ENCODE measurements at places on chromosomes 13 and 19.
A peak's percentile ranks its signal among the peaks of the same experiment; 100 is the strongest.

DNA sequence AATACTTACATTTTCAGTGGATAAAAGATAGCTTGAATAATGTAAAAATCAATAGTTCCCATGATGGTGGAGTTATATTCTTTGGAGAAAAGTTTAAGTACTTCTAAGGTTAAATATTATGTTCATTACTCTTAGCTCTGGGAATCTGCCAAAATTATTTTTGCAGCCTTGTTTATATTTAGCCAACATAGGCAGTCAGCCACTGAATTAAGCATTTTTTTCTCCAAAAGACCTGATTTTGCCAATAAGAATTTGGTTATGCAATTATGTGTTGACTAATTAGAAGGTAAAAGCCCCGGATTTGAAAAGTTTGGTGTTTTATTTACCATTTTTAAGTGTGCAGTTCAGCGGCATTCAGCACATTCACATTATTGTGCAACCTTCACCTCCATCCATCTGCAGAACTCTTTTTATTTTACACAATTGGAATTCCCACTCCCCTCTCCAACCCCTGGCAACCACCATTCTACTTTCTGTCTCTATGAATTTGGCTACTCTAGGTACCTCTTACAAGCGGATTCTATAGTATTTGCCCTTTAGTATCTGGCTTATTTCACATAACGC lies 90.1 kb upstream of the C1QTNF9B start:
- DNase-seq: no peak

DNA sequence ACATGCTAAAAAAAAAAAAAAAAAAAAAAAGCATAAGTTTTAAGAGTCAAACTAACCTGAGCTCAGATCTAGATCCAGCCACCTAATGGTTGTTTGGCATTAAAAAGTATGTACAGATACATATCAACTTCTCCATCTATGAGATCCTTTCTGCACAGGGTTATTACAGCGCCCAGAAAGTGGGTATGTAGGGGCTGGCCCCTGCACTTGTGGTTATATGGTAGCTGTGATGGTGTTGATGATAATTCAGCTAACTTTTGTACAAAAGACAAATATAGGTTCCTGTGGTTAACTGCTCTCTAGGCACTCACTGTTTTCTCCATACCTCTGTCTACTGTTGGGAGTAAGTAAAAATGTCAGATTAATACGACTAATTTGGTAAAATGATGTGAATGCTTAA lies 81.7 kb downstream of the TNFRSF19 start:
- no peak for DNase-seq

- no peak for DNase-seq
These were observed 1.7 kb downstream of the ZNF264 start for GRCh38 chr19:57192993-57193392.

- no peak for DNase-seq
These were observed 479.1 kb downstream of the FOXO1 start for GRCh38 chr13:40187324-40187795.

GRCh38 chr19:6806488-6806887 lies 34.0 kb downstream of the VAV1 start:
- no peak for DNase-seq

DNA sequence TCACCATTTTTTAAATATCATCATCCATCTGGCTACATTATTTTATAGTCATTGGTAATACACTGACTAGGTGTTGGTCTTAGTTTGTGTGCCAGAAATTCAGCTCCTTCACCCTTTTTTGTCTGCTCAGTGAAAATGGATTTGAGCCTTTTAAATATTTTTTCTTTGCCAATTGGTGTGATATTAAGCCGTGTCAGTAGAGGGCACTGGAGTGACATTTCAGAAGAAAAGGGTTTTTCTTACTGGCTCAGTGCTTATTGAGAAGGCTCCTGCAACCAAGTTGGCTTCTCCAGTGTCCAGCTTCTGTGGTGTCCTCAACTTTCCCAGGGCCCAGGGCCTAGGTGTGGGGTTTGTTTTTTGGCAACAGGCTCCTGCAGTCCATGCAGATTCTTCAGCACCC lies 546.6 kb downstream of the DACH1 start:
- peak; percentile 7 for DNase-seq
